GM04503 (cell line): ENCODE measurements at places on chromosomes 12 and 14.

GRCh38 chr12:22874151-22874550 is 249.2 kb downstream of the ETNK1 start:
- no peak for DNase-seq

DNA sequence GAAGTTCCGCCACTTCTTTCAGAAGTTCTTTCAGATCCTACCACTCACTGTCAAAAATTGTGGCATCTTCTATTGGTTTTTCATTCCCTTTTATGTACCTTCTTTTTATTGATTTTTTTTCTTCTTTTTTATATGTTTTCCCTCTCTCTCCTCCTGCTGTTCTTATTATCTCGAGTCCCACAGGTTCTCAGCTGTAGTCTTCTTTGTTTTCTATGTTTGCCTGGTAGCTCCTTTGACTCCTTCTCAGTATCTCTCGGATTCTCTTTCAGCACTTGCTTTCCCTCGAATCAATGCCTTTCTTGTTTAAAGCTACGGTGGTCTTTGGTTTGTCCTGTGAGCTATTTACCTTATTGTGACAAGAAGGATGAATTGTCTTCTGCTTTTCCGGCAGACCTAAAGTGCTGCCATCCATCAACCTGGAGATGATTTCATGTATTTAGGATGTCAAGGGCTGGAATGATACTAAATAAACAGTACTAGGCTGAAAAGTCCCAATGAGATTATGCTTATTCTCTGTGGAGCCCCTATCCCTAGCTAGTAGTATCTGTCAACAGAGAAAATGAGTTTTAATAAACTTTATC is 541.7 kb downstream of the NOVA1 start:
- DNase-seq: no peak

DNA sequence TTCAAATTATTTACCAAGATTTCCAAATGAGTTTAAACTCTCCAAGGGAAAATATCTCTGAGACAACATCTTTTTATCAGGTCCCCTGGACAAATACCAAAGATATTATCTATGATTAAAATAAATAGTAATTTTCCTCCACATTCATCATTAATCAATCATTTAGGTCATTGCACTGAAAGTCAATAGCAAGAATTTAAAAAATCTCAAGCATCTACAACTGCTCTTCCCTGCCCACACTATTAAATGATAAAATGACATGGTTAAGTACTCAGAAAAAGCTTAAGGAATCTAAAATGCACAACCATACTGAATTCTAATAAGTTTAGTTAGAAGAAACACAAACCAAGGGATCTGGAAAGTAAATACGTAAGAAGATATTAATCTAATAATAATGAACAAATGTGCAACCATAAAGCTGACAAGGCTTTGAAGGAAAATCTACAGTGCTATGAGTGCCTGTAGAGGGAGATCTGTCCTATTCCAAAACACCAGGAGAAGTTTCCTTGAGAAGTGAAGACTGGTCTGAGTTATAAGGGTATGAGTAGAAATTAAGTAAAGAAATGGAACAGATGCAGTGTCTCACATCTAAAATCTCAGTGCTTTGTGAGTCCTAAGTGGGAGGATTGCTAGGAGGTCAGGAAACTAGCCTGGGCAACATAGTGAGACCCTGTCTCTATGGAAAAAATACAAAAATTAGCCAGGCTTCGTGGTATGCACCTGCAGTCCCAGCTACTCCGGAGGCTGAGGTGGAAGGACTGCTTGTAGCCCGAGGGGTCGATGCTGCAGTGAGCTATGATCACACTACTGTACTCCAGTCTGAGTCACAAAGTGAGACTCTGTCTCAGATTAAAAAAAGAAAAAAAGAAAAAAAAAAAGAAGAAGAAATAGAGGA is 19.2 kb downstream of the INTS13 start:
- no peak for DNase-seq

- DNase-seq: no peak
Measured at GRCh38 chr12:86256163-86256562, at the start of gene MGAT4C. TSS of gene MGAT4C (minus strand) at chr12:86256391.

DNA sequence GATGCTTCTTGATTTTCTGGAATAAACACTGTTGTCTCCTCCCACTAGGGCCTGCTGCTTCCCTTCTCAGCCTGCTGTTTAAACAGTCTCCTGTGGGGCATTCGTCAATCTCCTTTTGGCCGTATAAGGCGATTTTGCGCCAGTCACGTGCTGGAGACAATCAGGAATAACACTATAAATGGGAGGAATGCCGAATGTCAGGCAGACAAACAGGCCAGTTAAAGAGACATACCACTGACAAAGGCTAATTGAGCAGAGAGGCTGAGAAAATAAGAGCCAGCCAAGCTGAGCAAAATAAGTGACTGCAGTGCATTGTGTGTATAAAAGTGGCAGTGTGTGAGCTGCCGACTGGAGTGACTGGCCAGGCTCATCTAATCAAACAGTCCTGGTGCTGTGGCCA is 23.3 kb downstream of the DMAC2L start:
- DNase-seq: no peak

DNA sequence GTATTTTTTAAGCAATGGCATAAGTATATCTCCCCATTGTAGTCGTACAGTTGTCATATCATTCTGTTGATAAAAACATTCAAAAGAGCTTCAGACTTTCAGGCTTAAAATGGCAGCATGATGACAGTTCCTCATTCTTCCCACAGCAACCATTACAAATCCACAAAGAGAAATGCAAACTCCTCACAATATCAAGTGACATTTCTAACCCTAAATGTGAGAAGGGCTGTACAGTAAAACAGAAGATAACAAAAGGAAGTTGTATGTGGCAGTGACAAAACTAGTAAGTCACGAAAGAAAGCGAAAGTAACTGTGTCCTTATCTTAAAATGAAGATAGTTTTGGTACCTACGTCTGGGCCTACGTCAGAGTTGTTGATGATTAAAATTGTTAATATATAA is 46.7 kb downstream of the GXYLT1 start:
- DNase-seq: no peak

DNA sequence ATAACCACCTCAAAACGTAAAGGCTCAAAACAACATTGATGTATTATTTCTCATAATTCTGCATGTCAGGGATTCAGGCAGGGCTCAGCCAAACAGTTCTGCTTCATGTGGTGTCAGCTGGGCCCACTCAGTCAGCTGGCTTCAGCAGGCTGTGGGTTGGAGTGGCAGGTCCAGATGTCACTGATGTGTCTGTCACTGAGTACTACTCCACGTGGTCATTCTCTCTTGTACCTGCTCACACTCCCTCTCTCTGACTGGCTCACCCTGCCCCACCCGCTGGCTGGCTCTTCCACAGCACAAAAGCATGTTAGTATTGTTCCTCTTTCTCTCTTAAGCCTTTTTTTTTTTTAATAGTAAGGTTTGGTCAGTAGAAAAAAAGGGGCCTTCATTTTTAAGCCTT is 182.4 kb downstream of the DICER1 start:
- no peak for DNase-seq

DNA sequence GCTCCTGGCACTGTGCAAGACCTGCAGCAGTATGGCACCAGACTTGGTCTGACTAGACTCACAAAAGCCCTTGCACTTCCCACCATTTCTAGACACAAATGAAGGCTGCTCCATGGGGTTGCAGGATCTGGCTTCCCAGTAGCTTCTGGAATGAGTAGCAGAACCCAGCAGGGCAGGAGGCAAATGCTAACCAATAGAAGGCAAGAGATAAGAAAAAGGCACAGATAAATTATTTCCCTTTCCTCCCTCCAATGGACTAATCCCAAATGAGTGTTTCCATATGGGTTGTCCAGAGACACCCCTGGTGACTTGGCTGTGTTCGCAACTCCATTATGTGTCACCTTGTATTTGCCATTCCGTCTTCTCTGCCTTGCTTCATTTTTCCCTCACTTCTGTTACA is 49.7 kb downstream of the KIF21A start:
- no peak for DNase-seq

DNA sequence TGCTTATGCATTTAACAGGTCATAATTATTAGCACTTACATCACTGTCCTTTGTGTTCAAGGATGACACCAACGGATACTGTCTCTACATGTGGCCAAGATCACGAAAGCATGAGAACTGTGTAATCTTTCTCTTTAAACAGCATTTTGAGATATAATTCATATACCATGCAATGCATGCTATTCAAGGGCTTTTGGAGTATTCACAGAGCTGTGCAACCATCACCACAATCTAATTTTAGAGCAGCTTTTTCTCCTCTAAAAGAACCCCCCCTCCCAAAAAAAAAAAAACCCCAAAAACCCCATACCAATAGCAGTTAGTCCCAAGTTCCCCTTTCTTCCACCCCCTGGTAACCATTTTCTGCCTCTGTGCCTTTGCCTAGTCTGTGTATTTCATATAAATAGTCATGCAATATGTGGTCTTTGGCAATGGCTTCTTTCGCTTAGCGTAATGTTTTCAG is 60.6 kb downstream of the SPRING1 start:
- DNase-seq: no peak

DNA sequence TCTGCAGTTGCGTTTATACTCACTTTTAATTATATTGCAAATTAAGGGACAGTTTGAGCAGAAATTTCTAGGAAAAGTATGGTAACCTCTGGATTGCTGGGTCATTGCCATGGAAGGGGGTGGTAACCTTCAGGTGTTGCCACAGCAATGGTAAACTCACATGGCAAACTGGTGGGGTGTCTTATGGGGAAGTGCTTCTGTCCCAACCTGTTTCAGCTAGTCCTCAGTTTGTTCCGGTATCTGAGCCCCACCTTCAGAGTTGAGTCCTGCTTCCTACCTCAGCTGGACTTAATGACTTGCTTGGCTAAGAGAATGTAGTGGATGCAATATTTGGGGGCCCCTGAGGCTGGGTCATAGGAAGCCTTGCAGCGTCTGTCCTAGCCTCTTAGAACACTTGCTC is 7.3 kb upstream of the CLMN start:
- DNase-seq: no peak
